ENCODE measurements at places on chromosomes 7 and 10.

GRCh38 chr10:1829712-1830111 is 92.4 kb upstream of the ADARB2 start:
- no peak for DNase-seq

- no peak for DNase-seq
Observed at GRCh38 chr10:133399123-133399601, 5.2 kb downstream of the MTG1 start.

GRCh38 chr7:84264396-84264795 is 69.8 kb upstream of the SEMA3A start:
- DNase-seq: no peak

- DNase-seq: no peak
Observed at GRCh38 chr10:48576501-48576900, 28.4 kb downstream of the ARHGAP22 start.

GRCh38 chr10:114653926-114654325 is 4.1 kb downstream of the ABLIM1 start:
- DNase-seq: no peak

- DNase-seq: no peak
Observed at GRCh38 chr10:121289800-121290199, 308.4 kb downstream of the FGFR2 start.

- DNase-seq: no peak
Observed at GRCh38 chr10:5760515-5760914, 52.7 kb downstream of the GDI2 start.

- no peak for DNase-seq
Observed at GRCh38 chr7:155456738-155457543, 988 bp upstream of the EN2 start.

GRCh38 chr10:103204353-103205255 is 11.5 kb upstream of the NT5C2 start:
- DNase-seq: no peak

DNA sequence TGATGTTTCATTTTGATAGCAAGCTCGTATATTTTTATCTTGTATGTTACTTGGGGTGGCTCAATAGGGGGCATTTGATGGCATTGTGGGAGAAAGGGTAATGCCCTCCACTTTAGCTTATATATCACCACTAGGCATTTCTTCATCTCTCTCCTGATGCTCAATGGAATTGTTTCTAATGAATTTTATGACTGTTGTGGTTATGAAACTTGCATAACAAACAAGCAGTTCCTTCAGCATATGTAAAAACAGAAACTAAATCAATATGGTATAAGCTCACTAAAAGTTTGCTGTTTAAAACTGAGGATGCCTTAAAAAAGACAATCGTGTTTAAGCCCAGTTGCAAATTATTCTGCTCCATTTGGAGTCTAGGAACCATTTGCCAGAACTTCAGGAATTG is 75.5 kb downstream of the CDK14 start:
- no peak for DNase-seq

DNA sequence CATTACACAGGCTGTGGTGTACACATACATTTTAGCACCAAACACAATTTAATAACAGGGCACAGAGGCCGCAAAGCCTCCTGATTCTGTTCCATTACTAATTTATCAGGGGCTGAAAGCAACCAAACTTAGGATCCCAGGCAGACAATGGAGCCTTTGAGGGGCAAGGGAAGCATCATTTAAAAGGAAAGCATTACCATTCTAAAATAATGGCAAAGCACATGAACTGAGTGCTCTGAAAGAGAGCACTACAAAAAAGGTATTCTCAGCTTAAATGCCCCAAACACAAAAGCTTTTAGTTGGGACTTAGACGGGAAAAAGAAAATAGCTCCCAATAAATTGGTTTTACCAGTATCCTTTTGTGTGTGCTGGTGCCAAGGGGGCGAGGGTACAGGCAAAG is 282.0 kb upstream of the ETV1 start:
- no peak for DNase-seq

- no peak for DNase-seq
Observed at GRCh38 chr7:147406521-147407135, 1183.9 kb upstream of the C7orf33 start.

DNA sequence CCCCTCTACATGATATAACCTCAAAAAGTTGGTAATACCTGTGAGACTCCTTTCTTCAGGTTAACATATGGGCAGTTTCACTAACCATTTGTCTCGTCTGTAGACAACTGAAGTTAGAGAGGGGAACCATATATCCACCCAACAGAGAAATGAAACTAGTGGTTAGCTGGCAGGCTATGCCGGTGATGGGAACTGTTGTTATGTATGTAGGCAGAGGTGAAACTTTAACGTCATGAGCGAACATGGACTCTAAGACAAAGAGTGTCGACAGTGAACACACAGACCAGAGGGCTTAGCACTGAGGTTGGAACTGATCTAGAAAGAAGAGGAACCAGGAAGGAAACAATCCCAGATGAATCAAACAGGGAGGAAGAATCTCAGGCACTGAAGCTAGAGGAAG is 112.4 kb downstream of the ELMO1 start:
- no peak for DNase-seq

GRCh38 chr7:151057506-151057988 is at the start of gene CDK5:
CDK5 (minus strand) TSS chr7:151057897; CDS start chr7:151057848, 49 bp downstream.
- DNase-seq: no peak

DNA sequence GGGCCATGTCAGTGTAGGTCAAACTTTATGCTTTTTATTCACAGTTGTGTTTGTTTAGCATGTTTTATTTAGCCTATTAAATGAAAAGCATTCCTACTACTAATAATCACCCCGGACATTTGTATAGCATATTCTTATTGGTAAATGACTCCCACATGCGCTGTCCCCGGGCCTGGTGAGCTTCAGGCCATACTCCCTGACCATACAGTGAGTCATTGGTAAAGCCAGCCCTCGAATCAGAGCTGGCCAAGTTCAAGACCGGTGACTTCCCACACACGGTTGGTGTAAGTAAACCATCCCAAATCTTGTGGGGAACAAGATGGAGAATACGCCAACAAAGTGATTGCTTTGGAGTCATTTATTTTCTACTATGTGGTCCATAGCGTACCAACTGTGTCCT is 238.7 kb upstream of the TCF7L2 start:
- DNase-seq: no peak

- no peak for DNase-seq
Observed at GRCh38 chr7:157565981-157566630, 229.3 kb downstream of the DNAJB6 start.

DNA sequence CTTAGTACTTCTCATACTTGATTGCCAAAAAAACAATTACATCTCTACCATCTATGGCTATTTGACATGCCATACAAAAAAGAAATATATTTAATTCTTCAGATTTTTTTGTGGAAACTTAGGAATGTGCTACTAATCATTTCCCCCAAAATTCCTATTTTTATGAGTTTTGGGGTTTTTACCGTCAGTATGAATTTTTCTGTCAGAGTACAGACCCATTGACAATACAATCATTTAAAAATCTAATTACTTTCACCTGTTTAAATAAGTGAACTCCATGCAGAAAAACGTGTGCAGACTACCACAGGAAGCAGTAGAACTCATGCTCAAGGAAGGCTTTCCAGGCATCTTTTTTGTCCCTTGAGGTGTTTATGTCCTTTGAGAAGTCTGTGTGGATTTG is 48.8 kb upstream of the FOXP2 start:
- no peak for DNase-seq

- DNase-seq: no peak
Observed at GRCh38 chr10:3747984-3748383, 37.0 kb downstream of the KLF6 start.

DNA sequence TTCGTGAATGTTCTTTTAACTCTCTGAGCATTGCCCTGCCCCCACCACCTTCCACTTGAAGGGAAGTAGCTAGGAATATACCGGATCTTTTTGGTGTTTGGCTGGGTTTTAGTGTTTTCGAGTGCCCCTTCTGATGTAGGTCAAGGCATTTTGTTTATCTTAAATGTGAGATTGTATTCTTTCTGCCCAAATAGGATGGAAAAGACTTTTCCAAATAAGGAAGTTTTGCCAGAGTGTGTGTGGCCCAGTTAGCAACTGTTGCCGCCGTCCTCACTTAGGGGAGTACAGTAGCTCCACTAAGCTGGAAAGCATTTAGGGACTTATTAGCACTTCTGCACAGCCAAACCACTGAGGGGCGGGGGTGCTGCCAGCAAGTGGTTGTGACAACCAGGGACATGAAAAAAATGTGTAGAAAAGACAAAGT is 29.8 kb upstream of the VCL start:
- no peak for DNase-seq

DNA sequence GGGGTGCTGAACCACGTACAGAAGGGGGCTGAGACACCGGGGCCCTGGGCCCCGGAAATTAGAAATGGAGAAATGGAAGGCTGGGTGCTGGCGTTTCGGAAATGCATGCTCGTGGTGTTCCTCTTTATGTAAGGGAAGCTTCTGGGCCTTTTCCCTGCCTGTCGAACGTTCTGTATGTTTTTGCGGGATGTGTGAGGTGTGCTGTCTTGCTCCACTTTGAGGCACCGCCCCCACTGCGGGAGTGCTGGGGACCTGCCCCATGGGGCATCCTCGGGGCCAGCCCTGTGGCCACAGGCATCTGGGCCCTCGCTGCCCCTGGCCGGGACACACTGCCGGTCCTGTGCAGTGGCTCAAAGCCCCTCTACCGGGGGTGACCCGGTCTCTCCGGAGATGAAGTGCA is 1.7 kb upstream of the VENTX start:
- no peak for DNase-seq

DNA sequence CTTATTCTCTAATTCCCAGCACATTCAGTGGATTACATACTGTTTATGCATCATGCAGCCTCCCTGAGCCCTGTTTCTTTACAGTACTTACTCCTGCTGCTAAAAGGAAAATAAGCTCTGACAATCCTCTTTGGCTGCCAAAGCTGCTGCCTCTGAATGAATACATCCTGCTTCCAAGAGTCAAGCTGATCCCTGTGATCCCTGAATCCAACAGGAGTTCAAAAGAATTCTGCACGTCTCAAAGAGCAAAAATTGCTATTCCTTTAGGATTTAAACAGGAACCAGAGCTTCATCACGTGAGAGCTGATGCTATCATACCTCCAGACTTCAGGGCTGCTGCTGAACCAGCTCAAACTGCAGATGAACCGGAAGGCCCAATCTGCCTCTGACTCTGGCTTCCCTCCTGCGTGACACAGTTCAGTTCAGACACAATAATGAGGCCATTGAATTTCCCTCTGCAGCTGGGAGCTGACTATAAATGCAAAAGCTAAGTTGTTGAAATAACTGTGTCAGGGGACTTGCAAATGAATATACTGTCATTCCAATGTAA is 851.0 kb upstream of the PHF14 start:
- no peak for DNase-seq

DNA sequence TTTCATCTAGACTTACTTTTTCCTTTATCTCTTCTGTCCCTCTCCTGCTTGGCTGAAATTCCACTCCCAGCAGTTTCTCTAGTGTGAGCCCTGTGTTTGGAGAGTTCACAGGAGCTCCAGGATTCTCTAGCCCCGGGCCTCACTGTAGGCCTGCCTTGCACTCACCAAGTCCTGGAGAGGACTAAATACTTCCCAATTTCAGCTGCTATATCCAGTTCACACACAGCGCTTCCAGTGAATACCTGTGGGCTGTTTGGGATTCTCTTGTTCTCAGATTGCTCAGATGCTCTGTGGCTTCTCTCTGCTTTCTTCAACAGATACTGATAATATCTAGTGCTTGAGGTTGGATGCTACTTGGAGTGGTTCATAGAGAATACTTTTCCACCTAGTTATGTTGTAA is 46.0 kb downstream of the MINPP1 start:
- no peak for DNase-seq

Measured in AG04449 (cell line).